ENCODE measurements at places on chromosomes 12 and 14.

DNA sequence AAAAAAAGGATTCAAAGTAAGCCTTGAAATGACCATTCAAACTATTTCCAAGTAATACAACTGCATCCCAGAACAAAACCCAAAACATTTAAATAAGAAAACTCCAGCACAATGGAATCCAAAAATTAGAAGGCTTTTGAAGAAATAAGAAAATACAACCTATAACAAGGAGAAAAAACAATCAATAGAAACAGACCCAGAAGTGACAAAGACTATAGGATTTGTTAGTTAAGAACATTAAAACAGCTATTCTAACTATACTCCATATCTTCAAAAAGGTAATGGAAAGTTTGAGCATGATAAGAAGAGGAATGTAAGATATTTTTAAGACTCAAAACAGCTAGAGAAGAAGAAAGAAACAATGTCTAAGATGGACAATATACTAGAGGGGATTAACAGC lies 39.3 kb upstream of the SRP54 start:
- no peak for DNase-seq

DNA sequence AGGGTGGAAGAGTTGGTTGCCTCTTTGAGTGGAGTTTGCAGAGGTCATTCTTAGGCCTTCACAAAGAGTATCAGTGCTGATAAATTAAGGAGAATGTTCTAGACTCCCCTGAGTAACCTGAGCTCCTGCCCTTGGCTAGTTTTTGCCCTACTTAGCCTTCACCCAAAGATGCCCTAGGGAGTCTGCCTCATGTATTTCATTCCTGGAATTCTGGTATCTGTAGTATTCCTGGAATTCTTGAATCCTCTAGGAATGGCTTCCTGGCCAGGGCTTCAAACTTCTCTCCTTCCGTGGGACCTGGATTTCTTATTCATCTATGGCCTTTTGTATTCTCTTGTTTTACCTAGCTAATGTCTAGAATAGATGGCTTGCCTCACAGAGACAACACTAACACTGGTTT lies 701.1 kb downstream of the NOVA1 start:
- no peak for DNase-seq

DNA sequence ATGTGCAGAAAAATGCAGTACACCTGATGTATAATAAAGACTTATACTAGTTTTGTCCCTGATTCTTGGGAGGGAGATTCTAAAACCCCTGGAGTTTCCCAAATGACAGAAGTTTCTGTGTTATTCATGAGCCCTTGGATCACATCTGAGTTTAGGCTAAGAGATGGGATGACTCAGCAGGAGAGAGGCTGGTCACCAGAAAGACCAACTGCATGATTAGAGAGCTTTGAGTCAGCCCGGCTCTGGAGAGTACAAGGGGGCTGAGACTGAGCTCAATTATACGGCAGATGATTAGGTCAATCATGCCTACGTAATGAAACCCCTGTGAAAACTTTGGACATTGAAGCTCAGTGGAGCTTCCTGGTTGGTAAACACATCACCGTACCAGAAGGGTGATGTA lies 174.2 kb downstream of the SSPN start:
- no peak for DNase-seq

- DNase-seq = no peak
Observed at GRCh38 chr14:56754921-56755320, 55.4 kb downstream of the OTX2 start.

- no peak for DNase-seq
Observed at GRCh38 chr14:89503431-89503996, 86.5 kb upstream of the FOXN3 start.

- no peak for DNase-seq
Observed at GRCh38 chr14:69275331-69275730, 15.4 kb downstream of the GALNT16 start.

DNA sequence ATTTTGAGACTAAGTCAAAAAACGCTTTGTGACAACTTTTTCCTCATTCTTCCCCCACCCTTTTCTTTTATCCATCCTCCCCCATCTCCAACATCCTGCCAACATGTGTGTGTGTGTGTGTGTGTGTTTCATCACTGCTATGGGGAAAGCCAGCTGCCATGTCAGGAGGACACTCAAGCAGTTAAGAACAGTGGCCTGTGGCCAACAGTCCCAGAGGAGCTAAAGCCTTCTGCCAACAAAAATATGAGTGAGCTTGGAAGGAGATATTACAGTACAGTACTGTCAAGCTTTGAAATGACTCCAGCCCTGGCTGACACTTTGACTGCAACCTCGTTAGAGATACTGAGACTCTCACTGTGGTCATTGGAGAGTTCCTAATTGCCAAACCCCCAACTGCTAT lies 5.0 kb upstream of the CSRP2 start:
- no peak for DNase-seq

- DNase-seq = no peak
Observed at GRCh38 chr12:67693894-67694293, 45.3 kb downstream of the DYRK2 start.

DNA sequence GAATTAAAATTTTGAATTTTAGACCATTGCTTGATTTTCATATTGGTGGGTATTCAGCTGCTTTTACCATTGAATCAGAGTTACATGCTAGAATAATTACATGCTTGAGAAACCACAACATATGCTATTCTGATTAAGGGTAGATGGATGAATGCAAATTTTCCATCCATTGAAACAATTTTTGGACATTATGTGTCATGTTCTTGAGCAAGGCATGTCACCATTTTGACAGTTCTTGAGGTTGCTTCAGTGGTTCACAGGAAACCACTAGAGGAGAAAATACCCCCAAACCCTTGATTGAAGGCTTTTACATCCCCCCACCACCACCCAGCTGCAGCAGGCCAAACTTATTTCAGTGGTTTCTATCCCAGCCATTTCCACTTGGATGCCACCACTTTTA lies 13.5 kb downstream of the UBR7 start:
- DNase-seq = no peak

GRCh38 chr12:93223440-93224426 lies 154.0 kb upstream of the NUDT4 start:
- peak; percentile 16 for DNase-seq

DNA sequence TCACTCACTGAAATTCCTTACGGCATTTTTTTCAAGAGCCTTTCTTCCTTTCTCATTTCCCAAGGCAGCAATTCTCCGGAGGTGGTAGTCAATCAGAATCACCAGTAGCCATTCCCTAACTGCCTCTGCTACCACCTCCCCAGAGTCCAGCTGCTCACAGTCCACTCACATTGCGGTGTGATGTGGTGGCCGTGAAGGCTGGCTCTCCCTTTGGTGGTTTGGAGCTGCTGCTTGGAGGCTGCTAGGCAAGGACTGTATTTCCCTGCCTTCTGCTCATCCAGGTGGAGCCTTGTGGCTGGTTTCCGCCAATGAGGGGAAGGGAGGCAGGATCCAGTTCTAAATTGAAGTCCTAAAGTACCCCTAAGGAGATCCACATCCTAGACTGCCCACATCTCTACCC lies 222.0 kb downstream of the ANO2 start:
- DNase-seq = no peak

DNA sequence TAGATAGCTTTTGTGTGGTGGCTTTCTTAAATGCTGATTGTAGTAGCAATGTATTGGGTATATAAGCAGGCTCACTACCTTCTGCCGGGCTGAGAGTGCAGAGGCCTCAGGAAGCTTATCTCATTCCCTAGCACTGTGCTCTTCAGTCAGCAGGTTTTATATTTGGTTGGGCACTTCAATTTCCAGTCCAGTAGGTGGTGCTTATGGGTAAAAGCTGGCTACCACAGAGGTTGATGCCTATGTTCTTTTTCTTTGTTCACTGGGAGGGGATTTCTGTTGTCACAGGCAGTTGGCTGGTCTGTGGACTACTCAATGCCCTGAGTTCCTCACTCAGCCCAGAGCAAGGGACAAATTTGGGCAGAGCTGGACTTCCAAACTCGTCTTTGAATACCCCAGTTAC lies 43.0 kb upstream of the GLIPR1 start:
- no peak for DNase-seq

- DNase-seq = no peak
Observed at GRCh38 chr14:56998728-56999127, 188.4 kb upstream of the OTX2 start.

DNA sequence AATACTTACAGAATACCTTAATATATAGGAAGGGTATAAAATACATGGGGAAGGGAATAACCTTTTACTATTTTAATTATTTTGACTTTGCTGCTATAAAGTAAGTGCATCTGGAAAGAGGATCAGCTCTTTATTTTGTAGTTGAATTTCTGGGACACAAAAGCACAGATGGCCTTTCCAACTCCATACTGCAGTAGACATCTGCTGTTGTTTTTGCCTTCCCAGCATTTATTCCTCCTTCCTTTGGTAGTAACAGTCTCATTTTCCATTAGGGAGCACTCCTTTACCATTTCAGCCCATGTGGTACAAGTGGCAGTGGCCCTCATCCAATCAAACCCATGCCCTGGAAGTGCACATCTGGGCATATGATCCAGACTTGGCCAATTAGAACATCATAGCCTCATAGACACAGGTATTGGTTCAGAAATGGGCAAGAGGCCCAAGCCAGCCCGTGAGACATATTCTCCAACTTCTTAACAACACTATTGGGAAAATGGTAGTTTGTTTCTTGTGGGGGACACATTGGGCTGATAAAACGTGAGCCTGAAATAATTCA lies 64.8 kb upstream of the YARS2 start:
- no peak for DNase-seq

DNA sequence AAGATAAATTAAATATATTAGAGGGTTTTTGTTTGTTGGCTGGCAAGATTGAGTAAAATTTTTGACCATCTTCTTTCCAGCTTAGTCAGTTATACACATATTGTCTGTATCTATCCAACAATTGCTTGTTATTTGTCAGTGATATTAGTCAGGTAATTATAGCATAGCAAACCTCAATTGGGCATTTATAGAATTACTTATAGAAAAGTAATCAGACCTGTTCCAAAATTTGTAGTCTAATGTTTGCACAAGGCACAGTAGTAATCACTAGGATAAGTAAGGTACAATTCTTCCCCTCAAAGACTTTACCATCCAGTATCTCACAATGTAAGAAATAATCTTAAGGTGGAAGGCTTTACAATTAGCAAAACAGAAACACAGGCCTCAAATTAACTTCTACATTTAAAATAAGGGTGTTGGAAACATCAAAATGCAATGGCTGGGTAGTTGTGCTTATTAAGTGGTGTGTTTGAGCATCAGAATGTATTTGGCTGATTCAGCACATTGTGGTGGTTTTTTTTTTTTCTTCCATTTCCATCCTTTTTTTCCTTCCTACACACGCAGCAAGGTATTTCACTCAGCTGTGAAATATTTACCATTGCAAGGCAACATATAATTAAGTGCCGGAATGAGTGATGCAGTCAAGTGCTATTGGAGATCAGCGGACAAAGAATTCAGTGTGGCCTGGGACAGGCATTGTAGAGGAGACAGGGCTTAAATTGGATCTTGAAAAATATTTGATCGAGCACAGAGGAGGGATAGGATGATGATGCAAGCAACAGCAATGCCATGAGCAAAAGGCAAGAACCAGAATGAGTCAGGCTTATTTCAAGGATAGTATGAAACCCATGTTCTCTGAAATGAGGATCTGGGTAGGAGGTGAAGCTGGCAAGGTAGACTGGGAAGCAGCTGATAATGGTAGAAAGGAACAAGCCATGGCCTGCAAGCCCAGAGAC lies 178.2 kb downstream of the AKAP6 start:
- DNase-seq = no peak

DNA sequence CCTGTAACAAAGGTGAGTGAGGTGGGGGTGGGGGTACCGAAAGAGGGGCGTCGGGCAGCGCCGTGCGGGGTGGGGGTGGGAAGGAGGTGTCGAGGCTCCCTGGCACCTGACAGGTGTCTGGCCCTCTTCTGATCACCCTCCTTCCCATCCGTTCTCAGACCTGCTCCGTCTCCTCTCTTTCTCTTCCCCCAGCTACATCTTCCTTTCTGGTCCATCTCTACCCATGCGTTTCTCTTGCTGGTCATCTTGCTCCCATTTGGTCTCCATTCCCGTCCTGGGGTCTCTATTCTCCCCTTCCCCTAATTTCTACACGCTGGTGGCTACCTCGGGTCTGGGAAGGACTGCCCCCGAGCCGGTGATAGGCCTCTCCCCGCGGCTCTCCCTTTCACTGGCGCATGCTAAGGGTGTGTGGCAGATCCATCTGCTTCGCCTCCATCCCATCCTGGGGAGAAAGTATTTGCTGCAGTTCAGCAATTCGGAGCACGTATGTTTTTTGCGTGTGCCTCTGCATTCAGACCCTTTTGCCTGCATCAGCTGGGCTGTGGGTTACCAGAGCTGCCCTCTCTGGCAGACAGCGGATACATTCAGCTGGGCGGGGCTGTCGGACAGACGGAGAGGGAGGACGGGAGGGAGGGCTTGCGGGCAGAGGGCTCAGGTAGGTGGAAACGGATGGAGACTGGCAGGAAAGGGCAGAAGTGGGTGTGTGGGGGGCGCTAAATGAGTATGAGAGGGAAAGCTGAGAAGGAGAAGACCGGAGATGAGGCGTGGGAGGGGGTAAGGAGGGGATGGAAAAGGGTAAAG lies 730 bp downstream of the CLSTN3 start:
- no peak for DNase-seq

DNA sequence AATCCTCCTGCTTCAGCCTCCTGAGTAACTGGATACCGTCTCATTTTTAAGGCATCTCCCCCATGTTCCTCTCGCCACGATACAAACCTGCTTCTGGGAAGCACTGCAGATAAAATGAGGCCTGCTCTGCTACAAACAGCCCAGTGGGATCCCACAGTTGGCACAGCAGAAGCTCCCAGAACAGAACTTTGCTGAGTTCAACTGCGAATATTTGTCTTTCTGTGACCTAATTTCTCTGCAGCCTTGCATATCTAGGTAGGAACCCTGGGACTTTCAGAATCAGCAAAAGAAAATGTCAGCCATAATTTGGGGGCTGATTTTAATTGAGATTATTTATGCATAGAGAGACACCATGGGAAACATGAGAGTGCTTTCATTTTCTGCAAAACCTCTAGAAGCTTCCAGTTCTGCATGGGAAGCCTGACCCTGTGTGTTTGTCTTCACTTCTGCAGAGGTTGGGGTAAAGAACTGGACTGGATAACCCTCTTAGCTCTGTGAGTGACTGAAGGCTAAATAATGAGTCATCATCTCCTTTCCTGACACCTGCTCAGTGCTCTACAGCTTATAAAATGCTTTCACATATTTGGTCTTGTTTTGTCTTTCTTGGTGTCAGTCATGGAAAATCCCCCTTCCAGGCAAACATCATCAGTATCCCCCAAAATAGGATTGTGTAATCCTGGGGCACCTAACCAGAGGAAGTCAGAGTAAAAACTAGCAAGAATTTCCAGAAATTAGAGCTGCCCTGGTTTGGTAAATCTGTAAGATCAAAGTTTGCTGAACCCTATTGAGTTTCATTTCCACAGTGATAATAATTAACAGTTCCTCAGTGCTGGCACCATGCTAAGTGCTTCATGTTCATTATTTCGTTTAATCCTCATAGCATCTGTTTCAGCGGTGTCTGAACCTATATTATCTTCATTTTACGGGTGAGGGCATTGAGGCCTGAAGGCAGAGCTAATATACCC lies 185.8 kb downstream of the SLC15A4 start:
- DNase-seq = no peak

Data from NCI-H1436 (cell line).